Naive thymus-derived CD4-positive, alpha-beta T cell (primary cell): ENCODE measurements at places on chromosomes 12 and 14.

DNA sequence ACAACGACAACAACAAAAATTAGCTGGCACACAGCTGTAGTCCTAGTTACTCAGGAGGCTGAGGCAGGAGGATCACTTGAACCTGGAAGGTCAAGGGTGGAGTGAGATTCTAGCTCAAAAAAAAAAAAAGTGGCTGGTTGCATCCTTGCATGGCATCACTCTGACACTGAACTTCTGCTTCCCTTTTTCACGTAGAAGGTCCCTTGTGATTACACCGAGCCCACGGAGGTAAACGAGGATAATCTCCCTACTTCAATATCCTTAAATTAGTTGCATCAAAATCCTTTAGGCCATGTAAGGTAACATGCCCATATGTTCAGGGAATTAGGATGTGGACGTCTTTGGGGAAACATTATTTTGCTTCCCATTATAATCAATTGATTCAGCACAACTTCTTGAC lies 4.0 kb upstream of the PPP4R4 start:
- H3K4me3 ChIP-seq = no peak overlapping the region
- no peak overlapping the region for H3K27ac ChIP-seq
- H3K27me3 ChIP-seq = no peaks in the 10 kb centered on the region
- DNase-seq = no peak
- H3K4me1 ChIP-seq = no peaks in the 10 kb centered on the region

DNA sequence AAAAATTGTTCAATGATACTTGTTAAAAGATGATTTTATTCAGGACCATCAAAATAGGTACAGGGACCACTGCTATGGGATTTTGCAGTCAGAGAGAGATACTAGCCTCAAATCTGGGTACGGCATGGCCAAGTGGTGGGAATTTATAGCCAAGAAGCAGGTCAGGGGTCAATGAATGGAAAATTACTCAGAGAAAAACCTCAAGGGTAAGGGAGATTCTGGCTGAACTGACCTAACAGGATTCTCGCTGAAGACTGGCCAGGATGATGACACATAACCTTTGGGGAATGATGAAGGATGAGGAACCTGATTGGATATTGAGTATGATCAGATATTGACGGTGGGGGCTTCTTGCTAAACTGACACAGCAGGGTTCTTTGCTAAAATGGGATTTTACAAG lies 32.7 kb downstream of the DEPDC4 start:
- no peak for DNase-seq
- no peaks in the 10 kb centered on the region for H3K36me3 ChIP-seq
- no peak overlapping the region for H3K27ac ChIP-seq
- no peaks in the 10 kb centered on the region for H3K27me3 ChIP-seq
- H3K4me1 ChIP-seq = no peaks in the 10 kb centered on the region

GRCh38 chr12:47725091-47725772 lies at the start of gene ENDOU:
ENDOU (minus strand) TSS chr12:47725490; CDS start chr12:47725413, 77 bp downstream.
- no peak for DNase-seq
- H3K27ac ChIP-seq = no peak within 1 kb of the TSS
- no peaks in the 10 kb centered on the region for H3K27me3 ChIP-seq
- no peaks in the 10 kb centered on the region for H3K4me1 ChIP-seq

DNA sequence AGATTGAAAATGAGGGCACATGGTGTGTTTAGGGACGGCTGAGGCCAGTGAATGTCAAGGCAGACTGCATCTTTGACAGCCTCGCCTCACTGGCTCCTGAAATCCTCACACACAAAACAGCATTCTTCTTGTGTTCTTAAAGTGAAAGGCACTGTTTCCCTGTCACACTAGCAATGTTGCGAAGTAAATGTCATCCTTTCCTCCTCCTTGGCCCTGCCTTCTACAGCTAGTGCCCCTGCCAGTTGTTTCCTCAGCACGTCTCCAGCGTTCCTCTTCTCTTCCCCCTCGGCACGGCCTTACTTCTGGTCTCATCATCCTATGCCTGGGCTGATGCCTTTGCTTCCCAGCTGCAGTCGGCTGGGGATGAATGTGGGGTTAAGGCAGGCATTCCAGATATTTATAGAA lies 129.4 kb upstream of the DNM1L start:
- no peak overlapping the region for H3K4me3 ChIP-seq
- H3K27ac ChIP-seq = no peak overlapping the region
- H3K36me3 ChIP-seq = no peaks in the 10 kb centered on the region

GRCh38 chr12:102009796-102010195 lies 52.0 kb downstream of the WASHC3 start:
- no peak overlapping the region for H3K27ac ChIP-seq
- no peak for DNase-seq
- H3K27me3 ChIP-seq = no peaks in the 10 kb centered on the region
- H3K4me1 ChIP-seq = no peaks in the 10 kb centered on the region

GRCh38 chr14:26008290-26008689 lies 589.5 kb downstream of the NOVA1 start:
- DNase-seq = no peak
- no peak overlapping the region for H3K4me3 ChIP-seq
- no peaks in the 10 kb centered on the region for H3K4me1 ChIP-seq
- no peaks in the 10 kb centered on the region for H3K36me3 ChIP-seq
- no peaks in the 10 kb centered on the region for H3K27me3 ChIP-seq

- H3K27me3 ChIP-seq = no peaks in the 10 kb centered on the region
- no peak overlapping the region for H3K4me3 ChIP-seq
- no peak overlapping the region for H3K27ac ChIP-seq
- H3K4me1 ChIP-seq = no peaks in the 10 kb centered on the region
- DNase-seq = no peak
Measured at GRCh38 chr12:15364221-15365160, 42.2 kb downstream of the PTPRO start.
